HT1080 (cell line): ENCODE measurements at places on chromosomes 13 and 19. TPM values are rescaled to one million over a fixed set of nuclear protein-coding genes. Genes with fewer than 3 reads are reported as not detected.

The GRIN3B gene
- 0.03 TPM in 1 of 2 replicates, not detected in the other for total RNA-seq

The SIGLEC10 gene
- not detected in 2 replicates for total RNA-seq

The DEDD2 gene
- total RNA-seq: 38.2 and 43.6 TPM in 2 replicates

The ZNF888 gene
- total RNA-seq: 0.03 TPM in 1 of 2 replicates, not detected in the other

The RTBDN gene
- total RNA-seq: not detected in 2 replicates

The SIRT2 gene
- total RNA-seq: 30.8 and 33.6 TPM in 2 replicates

The HIPK4 gene
- total RNA-seq: not detected in 2 replicates

The ZNF491 gene
- total RNA-seq: 0.03 TPM in 1 of 2 replicates, not detected in the other

GRCh38 chr19:40811478-40812341 lies 12.7 kb downstream of the EGLN2 start:
- DNase-seq: no peak

GRCh38 chr13:93243375-93244063 lies 16.9 kb downstream of the GPC6 start:
- no peak for DNase-seq

GRCh38 chr13:79937311-79937710 lies 403.6 kb downstream of the SPRY2 start:
- DNase-seq: no peak

DNA sequence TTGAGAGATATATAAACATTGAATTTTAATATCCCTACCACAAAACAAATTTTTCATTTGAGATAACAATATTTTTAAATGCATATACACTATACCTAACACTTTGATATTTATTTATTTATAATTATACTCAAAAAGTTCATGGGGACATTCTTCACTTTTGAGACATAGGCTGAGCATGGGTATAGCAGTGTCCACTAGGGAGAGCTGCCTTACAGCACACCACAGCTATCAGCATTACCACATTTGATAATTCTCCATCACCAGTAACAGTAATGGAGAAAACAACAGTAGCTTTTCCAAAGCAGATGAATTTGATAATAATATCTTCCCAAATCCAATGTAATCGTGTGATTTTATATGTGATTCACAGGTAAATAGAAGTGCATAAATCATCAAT lies 626.1 kb downstream of the DACH1 start:
- DNase-seq: no peak

GRCh38 chr13:26060357-26060756 lies 8.5 kb upstream of the SHISA2 start:
- DNase-seq: no peak

- DNase-seq: peak; percentile 23
Observed at GRCh38 chr19:34556488-34556887, 74.9 kb downstream of the WTIP start.

DNA sequence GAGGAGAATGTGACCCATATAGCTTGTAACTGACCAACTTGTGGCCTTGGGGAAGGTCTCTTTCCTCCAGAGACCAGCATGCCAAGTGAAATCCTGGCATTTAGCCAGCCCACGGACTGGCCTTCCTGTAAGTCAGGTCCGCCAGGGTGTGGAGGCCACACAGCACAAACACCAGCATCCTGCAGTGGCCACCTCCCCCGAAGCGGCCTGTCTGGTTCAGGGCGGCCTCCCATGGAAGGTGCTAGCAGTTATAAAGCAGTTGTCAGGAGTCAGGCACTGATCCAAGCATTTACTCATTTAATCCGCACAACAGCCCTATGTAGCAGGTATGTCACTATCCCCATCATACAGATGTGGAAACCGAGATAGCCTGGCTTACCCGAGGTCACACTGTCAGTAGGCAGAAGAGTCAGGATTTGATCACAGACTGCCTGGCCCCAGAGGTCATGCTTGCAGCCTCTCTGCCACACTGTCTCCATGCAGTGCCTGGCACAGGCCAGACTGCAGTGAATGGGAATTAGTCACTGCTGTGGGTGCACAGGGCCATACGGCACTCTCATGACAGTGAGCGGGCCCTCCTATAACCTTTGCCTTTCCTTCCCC lies 36.7 kb downstream of the CAPN12 start:
- DNase-seq: peak; percentile 48

GRCh38 chr13:32282096-32282711 lies 33.0 kb downstream of the ZAR1L start:
- DNase-seq: no peak

- peak; percentile 94 for DNase-seq
Observed at GRCh38 chr13:27053902-27054595, 117.6 kb downstream of the USP12 start.

- DNase-seq: peak; percentile 99
Observed at GRCh38 chr13:75365724-75366173, 116.2 kb downstream of the TBC1D4 start.

GRCh38 chr13:33445024-33445423 lies 159.5 kb upstream of the STARD13 start:
- no peak for DNase-seq

- DNase-seq: no peak
Observed at GRCh38 chr13:38417241-38417640, 67.6 kb downstream of the UFM1 start.

GRCh38 chr19:40224342-40225150 lies 1.9 kb downstream of the CCNP start:
- DNase-seq: no peak

- no peak for DNase-seq
Observed at GRCh38 chr13:25683662-25684370, 312.0 kb downstream of the ATP8A2 start.

- no peak for DNase-seq
Observed at GRCh38 chr19:8093740-8094139, 41.2 kb downstream of the CCL25 start.

GRCh38 chr13:113897161-113897560 lies 33.3 kb upstream of the GAS6 start:
- DNase-seq: peak; percentile 99

- peak; percentile 38 for DNase-seq
Observed at GRCh38 chr19:33434886-33435705, 61.6 kb downstream of the CEBPG start.

- DNase-seq: peak; percentile 70
Observed at GRCh38 chr19:39951686-39952085, 17.3 kb upstream of the FCGBP start.

GRCh38 chr19:53621885-53622740 lies 9.7 kb upstream of the DPRX start:
- DNase-seq: no peak

DNA sequence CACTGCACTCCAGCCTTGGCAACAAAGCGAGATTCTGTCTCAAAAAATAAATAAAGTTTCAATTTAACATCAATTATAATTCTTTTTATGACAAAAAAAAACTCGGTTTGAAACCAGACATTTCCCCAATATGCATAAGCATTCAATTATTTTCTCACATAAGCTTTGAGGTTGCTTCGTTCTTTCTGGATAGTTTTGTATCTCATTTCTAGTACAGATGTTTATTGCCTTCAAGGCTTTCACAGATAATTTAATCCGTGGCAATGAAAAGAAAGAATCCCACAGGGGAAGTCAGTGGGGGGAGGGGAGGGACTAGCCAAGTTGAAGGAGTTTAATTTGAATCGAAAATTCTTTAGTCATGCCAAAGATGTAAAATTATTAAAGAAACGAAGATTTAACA lies 29.6 kb upstream of the TSC22D1 start:
- DNase-seq: no peak

GRCh38 chr19:53333066-53333462 lies 485 bp upstream of the ZNF845 start:
- DNase-seq: no peak

- DNase-seq: no peak
Observed at GRCh38 chr13:99501848-99502301, 603 bp downstream of the TM9SF2 start.

DNA sequence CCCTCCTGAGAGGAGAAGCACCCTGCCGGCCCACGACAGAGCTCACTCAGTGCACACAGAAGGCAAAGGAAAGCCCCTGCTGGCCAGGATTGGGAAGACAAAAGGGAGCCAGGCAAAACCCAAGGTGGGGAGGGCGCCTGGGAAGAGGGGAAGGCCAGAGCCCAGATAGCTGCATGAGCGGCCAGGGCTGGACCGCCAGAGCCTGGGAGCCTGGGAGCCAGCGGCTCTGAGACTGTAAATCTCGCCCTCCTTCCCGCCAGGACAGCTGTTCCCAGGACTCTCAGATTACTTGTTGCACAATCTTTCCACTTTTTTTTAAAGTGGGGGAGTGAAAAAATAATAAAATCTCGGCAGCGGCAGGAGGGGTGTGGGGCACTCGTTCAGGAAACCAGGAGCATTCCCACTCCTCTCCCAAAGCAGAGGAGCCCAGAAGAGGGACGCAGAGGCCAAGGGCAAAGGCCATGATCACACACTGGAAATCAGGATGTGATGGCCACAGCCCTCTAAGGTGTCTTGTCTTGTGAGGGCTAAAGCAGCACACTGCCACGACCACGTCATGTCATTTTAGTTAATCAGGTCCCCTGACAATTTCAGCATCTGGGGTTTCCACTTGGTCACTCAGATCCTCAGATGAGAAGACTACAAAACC lies 19.6 kb upstream of the EPHX3 start:
- DNase-seq: peak; percentile 90

DNA sequence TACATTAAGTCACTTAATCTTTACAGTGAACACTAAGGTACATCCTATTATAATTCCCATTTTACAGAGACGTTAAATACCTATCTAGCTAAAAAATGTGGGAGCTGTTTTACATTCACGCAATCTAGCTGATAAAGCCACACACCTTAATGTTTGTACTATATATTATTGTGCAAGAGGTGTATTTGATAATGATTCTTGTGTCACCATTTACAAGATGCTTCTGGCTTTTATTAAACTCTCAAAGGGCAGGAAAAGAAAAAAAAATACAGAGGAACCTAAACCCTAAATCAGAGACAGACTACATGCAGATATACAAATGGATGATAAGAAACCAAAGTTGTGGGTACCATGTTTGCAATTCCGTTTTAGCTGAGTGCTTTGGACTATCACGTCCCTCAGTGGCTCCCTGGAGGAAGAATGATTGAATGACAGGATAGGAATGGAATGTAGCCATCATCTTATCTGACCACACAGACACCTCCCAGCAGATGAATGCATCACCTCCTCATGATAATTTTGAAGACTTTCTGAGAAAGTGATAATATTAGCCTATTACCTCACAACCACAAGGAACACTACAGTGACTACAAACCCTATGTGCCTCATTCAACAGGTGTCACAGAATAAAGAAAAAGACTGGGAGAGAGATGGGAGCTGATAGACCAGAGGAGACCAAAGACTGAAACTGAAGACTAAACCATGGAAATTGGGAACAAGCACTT lies 230.5 kb upstream of the SERP2 start:
- DNase-seq: peak; percentile 92

DNA sequence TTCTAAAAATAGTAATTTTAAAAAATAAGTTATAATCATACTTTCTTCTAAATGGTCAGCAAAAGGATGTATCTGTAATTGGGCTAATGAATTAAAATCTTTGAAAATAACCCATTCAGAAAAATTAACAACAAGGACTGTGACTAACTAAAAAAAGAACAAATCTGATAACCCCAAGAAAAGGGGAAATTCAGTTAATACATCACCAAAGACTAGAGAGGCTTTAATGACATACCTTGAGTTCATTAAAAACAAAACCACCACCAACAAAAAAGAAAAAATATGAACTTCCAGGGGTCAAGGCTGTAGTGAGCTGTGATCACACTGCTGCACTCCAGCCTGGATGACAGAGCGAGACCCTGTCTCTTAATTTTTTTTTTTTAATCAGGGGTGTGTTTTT lies 121.8 kb downstream of the TBC1D4 start:
- no peak for DNase-seq

DNA sequence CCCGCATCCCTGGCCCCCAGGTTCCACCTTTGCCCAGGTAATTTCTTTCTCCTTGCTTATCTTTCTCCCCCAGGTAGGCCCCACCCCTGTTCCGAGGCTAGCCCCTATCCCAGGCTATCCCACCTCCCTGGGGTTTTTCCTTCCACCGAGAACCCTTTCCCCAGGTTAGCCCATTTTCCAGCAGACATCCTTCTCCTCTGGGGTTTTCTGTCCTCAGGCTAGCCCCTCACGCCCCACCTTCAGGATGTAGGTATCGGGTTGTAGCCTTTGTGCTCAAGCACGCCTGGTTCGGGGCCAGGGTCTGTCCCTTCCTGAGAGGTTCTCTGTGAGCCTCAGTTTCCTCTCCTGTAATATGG lies 837 bp downstream of the FSD1 start:
- DNase-seq: no peak

- DNase-seq: no peak
Observed at GRCh38 chr13:110254151-110254679, 52.7 kb downstream of the COL4A1 start.
